ENCODE measurements at places on chromosomes 3 and 15.

DNA sequence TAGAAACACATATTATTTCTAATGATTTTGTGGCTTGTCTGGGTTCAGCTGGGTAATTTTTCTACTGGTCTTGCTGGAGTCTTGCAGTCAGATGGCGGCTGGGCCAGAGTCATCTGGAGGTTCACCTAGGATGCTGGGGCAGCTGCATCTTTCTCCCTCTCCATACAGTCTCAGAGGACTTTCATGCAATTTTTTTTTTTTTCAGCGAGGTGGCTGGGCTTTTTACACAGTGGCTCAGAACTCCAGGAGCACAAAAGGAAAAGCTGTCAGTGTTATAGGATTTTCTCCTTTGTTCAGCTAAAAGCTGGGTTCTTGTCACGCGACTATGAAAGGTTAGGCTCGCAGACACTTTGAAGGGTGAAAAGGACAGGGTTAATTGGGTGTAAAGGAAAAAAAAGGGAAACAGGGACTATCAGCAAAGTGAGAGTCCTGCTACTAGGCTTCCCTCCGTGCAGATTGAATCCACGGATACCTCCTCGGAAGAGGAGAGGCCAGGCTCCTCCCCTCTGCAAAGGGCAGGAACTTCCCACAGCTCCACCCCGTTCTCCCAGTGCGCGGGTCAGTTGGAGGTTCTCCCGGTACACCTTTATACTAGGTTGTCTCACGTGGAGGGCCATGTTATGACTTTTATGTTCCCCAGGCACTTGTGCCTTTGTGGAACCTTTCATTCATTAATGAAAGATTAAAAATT lies 44.3 kb downstream of the ADGRG7 start:
- no peak for DNase-seq

DNA sequence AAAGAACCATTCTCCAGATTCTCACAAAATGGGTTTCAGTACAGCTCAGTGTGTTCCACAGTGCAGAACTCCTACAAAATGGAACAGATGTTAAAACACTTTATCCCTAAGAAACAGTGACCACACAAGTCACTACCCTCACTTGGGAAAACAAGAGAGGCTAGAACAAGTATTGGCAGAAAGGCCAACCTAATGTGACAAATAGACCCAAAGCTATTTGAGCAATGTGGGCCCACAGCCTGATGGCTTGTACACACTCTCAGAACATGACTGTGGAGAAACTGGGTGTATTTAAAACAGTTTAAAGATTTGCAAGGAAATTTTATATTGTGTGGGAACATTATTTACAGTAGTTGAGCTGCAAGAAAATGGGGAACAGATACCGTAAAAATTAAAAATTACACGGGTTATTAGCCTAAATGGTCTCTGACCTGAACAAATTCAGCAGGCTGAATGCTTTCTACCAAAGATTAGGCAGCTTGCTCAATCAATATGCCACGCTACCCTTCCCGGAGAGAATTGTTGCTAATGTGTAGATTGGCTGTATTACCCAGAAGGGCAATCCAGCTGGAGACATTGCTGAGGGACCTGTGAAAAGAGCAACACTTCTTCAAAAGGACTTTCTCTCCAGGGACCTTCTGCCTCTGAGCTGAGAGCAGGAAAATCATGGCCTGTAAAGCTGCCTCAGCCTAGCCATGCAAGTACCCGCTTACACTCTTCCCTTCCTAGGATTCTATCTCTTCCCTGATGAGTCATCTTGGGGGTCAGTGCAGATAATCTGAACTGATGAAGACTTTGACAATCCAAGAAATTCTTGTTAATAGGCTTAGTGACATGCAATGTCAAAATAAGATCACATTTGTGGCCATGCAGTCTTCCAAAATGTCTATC lies 97.1 kb downstream of the STRIT1 start:
- DNase-seq, result no peak

GRCh38 chr3:4985330-4986174 lies 6.3 kb downstream of the BHLHE40 start:
- DNase-seq, result no peak

DNA sequence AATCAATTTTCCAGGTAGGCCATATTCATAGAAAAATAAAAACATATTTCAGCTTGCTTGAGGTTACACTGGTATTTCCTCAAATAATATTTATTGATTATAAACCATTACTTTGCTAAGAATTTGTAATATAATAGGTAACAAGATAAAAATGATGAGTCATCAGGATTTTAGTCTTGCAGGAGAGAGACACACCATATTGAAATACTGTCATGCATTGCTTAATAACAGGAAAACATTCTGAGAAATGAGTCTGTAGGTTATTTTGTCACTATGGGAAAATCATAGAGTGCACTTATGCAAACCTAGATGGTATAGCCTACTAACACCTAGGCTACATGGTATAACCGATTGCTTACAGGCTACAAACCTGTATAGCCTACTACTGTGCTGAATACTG lies 990.5 kb downstream of the OTOL1 start:
- no peak for DNase-seq

DNA sequence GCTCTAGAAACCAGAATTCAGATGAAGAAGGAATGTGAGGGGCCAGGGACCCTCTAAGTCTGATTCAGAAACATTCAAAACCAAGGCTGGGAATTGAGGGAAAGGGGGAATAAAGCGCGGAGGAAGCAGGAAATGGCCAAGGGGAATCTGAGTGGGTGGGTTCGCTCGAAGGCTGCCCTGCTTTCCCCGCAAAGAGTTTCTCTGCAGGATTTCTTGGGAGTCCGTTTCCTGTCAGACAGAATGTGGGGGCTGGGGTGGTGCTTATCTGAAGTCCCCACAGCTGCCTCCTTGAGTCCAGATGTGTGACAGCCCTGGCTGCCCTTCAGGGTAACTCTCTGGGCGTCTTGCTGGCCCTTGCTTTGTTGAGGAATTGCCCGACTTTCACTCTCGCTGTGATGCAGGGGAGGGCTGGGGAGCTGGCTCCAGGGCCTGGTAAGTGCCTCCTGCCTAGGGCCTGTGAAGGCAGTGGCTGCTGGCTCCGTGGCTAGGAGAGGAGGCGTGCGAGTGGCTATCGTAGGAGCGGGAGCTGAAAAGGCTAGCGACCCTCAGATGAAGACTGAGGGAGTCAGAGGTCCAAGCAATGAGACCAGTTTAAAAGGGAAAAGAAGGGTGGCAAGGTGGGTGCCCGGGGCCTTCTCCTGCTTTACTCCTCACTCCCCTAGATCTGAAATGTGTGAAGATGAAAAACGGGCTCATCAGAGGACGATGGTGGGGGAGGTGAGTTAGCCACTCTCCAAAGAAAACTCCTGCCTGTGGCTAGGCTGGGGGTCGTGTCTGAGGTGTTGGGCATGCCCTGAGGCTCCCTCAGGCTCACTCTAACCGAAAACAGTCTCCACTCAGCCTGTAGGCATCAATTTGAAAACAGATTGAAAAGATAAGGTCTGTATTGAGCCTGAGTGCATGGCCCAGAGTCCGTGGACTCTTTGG lies 143.9 kb upstream of the UMPS start:
- no peak for DNase-seq

GRCh38 chr15:32659340-32660155 lies 18.0 kb downstream of the SCG5 start:
- DNase-seq, result no peak

- no peak for DNase-seq
Observed at GRCh38 chr15:52086011-52086786, 26.4 kb downstream of the BCL2L10 start.

DNA sequence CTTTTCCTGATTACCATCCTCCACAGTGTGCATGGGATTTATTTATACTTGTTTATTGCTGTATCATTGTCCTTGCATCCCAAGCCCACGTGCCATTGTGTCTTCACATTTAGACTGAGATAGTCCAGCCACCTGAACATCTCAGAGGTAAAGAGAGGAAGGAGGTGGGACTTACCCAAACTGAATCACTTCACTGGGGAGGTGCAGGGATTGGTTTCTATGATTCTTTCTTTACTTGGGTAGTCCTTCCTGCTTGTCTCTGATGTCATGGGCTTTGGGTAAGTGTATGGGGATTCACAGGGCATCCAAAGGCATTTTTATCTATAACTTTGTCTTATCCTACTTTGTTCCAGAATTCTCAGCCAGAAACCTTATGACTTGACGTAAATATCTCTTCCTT lies 141.5 kb upstream of the UMPS start:
- DNase-seq, result no peak

DNA sequence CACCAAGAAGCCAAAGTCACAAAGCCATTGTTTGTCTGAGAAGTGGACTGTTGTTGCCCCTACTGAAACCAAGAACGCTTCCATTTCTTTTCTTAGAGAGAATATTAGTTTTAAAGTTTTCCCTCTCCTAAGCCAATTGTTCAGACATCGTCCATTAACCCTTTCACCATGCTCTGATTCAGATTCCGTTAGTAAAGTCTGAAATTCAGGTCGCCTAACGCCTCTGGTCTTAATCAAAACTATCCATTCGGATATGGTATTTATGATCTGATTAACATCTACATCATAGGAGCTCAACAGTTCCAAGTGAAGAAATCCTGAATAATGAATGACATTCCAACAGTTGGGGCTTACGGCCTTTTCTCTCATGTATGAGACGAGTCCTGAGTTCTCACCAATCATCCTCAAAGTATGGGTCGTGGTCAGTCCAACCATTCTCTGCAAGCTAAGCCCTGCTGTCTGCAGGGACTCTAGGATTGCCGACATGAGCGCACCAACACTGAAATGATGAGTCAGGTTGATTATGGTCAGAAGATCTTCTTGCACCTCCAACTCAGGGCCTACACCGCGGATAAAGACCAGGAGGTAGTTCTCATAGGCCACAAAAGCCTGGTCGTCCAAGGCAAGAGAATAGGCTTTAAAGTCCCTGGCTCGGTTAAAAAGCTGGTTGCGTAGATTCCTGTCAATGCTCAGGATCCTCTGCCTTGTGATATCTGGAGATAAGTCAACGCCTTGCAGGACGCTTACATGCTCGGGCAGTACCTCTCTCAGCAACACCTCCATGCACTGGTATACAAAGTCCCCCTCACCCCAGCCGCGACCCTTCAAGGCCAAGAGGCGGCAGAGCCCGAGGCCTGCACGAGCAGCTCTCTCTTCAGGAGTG lies 767 bp downstream of the EPM2AIP1 start:
- no peak for DNase-seq

GRCh38 chr3:148896062-148896461 lies 31.0 kb downstream of the CPA3 start:
- DNase-seq, result no peak

GRCh38 chr3:97911459-97911858 lies 60.8 kb downstream of the RIOX2 start:
- no peak for DNase-seq

- no peak for DNase-seq
Observed at GRCh38 chr15:92672102-92672501, 16.5 kb upstream of the FAM174B start.

GRCh38 chr3:51637941-51638471 lies 33.0 kb upstream of the TEX264 start:
- DNase-seq, result no peak

DNA sequence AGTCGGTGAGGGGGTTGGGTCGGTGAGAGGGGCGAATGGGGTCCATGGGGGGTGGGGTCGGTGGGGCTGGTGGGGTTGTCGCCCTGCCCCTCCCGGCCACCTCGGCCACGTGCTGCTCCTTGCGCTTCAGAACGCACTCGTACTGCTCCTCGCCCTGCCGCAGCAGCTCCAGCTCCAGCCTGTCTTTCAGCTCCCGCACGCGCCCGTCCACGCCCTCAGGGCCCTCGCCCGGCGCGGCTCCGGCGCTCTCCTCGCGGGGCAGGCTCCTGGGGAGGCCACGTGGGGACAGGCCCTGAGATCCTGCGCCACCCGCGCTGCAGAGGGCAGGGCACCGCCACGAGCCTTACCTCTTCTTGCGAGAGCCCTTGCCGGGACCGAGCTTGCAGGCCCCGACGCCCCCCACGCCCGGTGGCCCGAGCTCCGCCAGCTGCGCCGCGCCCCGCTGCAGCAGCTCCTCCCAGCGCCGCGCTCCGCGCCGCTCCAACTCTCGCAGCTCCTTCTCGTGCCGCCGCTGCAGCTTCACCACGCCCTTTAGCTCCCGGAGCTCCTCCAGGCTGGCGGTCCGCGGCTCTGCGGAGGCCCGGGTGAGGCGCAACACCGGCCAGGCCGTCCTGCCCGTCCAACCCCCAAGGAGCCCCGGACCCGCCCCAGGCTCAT lies 8.2 kb upstream of the ANKRD63 start:
- no peak for DNase-seq

DNA sequence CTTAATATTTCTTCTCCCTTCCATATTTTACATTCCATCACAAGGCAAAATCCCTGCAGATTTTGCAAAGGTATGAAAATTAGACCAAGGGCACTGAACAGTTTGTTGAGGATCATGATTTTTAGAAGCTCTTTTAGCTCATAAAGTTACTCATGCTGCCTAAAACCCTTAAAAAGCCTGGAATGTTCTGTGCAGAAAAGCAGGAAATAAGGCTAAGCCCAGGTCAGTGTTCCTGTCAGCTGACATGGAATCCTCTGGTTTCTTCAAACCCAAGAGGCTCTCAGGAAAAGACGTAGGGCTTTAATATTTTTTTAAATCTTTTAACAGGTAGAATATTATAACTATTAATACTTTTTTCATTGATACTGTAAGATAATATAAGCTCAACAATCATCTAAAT lies 8.2 kb downstream of the CBLB start:
- no peak for DNase-seq

DNA sequence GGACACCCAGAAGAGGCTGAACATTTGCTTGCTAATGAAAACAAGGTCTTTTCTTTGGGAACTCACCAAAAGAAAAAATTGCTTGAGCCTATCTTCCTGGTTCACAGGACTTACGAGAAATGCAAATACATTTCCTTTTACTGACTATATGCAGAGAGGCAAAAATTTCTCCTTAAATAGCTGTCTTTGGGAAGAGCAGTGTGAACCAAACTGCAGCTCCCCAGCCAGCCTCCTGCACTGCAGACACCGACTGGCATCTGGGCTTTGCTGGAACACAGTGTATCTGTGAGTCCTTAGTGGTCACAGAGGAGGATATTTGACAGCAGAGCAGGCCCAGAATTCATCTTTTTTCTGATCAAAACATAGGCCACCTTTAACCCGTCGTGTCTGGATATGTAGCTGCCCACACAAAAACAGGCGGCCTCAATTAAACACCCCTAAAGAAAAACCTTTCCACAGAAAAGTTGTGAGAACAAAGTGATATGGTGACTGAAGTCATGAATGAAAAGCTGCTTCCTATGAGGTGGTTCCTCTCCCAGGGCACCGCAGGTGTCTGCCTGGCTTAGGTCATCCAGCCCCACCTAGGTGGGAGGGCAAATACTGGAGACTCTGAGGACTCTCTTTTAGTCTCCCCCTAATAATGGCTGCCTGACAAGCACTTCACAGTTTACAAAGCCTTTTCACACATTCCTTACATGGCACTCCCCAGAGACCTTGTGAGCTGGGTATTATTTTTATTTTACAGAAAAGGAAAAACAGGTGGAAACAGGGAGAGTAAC lies 46.1 kb upstream of the TMEM158 start:
- DNase-seq, result no peak

GRCh38 chr15:60376677-60377095 lies 21.1 kb downstream of the ANXA2 start:
- no peak for DNase-seq

All from T-helper 22 cell (primary cell).